ENCODE measurements at places on chromosomes 7 and 10.

DNA sequence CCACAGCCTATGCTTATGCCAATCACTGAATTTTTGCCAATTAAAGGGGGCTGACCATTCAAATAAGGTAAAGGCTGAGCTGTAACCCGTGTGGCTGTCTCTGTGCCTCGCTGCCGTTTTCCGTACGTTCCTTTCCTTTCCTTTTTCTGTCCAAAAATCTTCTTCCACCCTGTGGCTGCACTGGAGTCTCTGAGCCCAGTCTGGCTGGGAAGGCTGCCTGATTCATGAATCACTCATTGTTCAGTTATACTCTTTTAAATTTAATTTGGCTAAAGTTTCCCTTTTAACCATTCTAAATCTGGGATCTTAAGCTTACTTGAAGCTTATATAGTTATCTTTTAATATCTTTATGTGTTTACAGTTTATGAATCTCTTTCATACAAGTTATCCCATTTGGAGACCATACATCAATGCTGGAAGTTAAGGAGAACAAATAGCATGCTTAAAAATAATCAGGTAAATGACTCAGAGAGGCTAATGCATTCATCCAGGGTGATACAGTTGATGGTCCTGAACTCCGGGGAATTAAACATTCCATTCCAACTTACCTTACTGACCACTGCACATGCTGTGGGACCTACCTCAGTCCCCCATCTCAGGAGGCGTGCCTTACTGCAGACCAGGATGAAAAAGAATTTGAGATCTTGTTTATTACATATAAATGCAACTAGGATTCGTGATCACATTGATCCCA is 385.3 kb upstream of the ADARB2 start:
- no peak for DNase-seq

DNA sequence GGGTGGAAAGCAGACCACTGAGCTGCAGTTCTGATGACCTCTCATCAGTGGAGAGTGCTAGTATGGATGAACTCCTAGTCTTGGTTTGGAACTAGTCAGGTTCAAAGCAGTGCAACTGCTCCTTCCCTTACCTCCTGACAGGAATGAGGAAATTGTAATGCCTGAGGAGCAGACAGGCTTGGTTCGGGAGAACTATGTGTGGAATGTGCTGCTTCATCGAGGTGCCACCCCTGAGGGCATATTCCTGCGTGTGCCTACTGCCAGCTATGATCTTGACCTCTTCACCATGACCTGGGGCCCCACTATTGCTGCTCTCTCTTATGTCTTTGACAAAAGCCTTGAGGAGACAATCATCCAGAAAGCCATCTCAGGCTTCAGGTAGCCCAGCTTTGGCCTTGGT is 27.4 kb upstream of the NFKB2 start:
- no peak for DNase-seq

DNA sequence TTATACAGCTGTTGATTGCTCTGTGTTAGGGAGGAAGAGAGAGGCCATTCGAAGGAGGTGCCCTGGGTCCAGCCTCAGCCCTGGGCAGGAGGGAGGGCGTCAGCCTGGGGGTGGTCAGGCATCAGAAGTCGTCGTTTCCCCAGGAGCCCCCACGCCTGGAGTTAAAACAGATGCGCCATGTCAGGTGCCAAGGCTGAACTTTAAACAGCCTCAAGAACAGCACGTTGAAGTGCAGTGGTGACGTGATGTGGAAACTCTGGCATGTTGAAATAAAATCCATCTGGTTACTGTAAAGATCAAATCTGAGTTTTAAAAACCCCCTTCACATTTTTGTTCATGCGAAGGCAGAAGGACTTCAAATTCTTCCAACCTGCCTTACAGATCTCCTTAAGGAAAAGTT is 128.4 kb upstream of the PPP2R2D start:
- DNase-seq: no peak

DNA sequence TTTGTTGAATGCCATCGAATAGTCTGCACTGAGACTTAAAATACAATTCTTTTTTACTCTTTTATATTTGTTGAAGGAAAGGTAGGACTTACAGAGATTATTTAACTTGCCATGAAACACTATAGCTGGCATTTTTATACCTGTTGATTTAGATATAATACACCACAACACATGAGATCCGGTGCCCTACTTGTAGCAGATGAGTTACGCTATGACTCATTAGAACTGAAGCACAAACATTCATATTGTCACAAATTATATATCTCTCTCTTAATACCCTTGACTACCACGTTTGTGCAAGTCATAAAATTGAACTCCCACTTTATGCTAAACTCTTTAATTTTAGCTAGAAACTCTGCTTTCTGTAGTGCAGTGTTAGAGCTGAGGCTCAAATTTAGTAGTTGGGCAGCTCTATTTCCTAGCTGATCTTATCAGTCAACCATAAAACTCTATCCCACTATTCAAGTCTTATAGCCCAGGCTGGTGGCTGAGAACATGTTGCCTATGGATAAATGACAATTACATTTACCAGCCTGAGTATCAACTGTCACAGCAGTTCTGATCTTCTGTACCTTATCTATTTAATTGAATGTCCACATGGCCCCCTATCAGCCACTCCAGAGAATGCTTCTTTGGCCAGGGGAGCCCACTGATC is 137.4 kb upstream of the SEMA3D start:
- DNase-seq: no peak

- DNase-seq: no peak
These were observed 158.6 kb downstream of the CREB5 start for GRCh38 chr7:28570970-28571288.

DNA sequence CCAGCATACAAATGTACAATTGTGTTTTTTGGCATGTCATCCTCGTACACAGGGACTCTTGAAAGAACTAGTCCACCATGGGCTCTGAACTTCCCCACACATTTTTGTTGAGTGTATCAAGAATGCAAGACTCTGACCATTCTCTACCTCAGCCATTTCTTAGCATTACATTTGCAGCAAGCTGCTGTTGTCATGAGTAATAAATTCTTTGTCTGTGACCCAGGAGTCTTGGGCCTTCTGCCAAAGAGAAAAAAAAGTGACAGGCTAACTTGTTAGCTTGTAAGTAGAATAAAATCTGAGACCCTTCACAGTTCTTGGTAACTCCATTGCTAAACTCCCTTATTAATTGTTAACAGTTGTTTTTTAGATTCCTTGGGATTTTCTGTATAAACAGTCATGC is 542.3 kb upstream of the MBL2 start:
- DNase-seq: no peak

- no peak for DNase-seq
These were observed 1187.8 kb downstream of the CNTNAP2 start for GRCh38 chr7:147304376-147304775.

GRCh38 chr10:131676046-131676799 is 224.6 kb upstream of the PPP2R2D start:
- DNase-seq: no peak

DNA sequence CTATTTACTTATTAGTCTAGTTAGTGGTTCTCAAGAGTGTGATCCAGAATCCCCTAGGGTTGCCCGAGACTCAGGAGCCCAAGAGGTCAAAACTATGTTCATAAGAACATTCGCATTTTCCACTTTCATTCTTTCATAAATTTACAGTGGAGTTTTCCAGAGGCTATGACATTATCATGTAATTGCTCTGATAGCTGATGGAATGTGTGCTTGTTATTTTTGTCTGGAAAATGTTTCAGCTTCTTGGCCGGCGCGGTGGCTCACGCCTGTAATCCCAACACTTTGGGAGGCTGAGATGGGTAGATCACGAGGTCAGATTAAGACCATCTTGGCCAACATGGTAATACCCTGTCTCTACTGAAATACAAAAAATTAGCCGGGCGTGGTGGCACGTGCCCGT is 10.1 kb downstream of the PURB start:
- no peak for DNase-seq

DNA sequence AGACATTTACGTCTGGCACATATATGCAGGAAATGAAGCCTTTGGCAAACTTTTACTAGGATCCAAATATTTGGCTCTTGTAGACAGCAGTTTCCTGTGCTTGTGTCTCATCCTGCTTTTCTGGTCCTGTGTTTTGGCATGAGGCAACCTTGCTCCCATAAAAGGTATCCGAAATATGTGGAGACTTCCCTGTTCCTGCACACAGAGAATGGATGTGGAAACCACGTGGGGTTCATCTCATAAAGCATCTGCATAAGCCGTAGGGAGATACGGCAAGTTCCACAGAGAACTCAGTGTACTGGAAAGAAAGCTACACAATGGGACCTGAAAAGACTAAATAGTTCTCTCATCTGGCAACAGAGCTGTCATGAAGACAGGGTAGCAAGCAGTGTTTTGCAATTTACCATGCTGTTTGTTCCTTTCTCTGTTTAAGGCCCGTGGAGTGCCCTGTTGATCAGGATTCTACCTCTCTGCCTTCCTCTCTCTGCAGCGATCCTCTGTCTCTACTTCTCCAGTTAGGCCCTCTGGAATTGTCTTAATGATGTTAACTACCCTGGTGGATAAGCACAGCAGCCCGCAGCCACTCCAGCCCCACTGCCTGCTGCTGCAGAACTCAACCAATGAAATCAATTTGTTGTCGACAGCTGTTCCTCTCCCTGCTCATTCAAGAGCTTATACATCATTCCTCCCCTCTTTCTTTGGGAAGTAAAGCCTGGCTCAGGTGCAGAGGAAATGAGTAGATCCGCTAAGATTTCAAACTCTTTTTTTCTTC is 293.6 kb downstream of the CSTF2T start:
- DNase-seq: no peak

- no peak for DNase-seq
These were observed 972.5 kb downstream of the LRMDA start for GRCh38 chr10:76403912-76404311.

DNA sequence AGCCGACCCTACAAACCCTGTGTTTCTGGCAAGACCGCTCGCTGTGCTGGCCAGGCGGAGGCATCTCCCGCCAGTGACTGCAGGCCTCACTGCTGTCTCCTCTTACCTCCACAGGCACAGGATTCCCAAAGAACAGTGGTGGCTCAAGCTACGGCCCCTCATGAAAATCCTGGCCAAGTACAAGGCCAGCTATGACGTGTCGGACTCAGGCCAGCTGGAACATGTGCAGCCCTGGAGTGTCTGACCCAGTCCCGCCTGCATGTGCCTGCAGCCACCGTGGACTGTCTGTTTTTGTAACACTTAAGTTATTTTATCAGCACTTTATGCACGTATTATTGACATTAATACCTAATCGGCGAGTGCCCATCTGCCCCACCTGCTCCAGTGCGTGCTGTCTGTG is 36.2 kb downstream of the PITRM1 start:
- DNase-seq: no peak

Measured in natural killer cell (primary cell).